Kidney capillary endothelial cell (primary cell): ENCODE measurements at places on chromosomes 2 and 18.

DNA sequence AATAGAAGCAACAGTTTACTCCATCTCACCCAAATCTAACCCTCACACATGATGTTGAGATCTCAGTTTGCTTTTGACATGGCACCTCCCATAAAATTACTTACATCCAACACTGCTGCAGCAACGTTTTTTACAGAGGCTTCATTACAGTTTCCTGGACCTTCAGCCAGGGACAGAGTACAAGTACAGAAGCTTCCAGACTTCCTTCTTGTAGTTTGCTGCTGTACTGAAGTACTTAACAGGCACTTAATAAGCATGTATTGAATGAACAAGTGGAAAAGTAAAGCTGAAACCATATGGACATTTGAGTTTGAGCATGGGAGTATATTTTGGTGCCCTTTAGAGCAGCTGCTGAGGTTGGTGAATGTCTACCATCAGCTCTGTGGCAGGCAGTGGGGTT is 514.2 kb downstream of the PTPRM start:
- no peak for DNase-seq

GRCh38 chr18:34189656-34190435 is 34.9 kb downstream of the NOL4 start:
- no peak for DNase-seq

GRCh38 chr18:74252039-74252395 is 39.7 kb downstream of the CYB5A start:
- no peak for DNase-seq

- DNase-seq: no peak
Observed at GRCh38 chr2:109623923-109624322, 9.8 kb downstream of the SOWAHC start.
